ENCODE measurements at places on chromosomes 6 and 20.

- no peak for DNase-seq
Measured at GRCh38 chr6:167660944-167661551, 165.7 kb upstream of the AFDN start.

- no peak for DNase-seq
Measured at GRCh38 chr6:36368921-36369865, 18.3 kb downstream of the ETV7 start.

DNA sequence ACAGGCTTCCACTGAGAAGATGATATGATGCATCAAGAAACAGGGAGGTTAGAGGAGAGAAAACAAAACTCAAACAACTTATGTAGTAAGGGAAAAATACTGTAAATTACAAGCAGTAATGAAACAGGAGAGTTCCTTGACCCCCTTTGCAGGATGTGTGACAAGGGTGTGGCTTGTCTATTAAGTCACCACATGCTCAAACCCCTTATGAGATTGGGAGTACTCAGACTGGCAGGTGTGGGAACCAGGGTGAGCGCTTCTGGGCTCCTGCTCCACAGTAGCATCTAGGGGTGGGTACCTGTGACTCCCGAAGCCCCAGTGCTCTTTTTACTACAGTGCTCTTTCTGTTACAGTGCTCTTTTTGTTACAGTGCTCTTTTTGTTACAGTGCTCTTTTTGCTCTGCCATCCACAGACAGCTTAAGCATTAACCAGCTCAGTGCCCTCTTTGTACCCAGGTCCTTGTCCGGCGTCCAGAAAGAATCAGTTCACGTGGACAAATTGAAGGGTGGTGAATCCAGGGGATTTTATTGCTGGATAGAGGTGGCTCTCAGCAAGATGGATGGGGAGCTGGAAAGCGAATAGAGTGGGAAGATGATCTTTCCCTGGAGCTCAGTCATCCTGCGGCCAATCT lies 28.7 kb downstream of the OLIG3 start:
- DNase-seq: no peak

DNA sequence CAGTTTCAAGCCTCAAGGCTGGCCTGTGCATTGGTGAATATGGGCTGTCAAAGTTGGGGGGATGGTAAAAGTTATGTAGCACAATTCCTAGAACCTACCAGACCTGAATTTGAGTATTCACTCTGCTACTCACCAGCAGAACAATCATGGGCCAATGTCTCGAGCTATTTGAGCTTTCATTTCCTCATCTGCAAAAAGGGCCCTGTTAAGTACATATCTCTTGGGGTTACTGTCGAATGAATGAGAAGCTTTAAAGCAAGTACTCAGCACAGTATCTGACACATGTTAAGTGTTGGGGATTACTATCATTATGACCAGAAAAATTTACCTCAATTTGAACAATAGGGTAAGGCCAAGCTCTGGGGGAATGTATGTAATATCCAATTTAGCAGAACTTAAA lies 13.5 kb upstream of the ENPP4 start:
- DNase-seq: no peak

- no peak for DNase-seq
Measured at GRCh38 chr6:2674857-2675256, 75.9 kb downstream of the MYLK4 start.

DNA sequence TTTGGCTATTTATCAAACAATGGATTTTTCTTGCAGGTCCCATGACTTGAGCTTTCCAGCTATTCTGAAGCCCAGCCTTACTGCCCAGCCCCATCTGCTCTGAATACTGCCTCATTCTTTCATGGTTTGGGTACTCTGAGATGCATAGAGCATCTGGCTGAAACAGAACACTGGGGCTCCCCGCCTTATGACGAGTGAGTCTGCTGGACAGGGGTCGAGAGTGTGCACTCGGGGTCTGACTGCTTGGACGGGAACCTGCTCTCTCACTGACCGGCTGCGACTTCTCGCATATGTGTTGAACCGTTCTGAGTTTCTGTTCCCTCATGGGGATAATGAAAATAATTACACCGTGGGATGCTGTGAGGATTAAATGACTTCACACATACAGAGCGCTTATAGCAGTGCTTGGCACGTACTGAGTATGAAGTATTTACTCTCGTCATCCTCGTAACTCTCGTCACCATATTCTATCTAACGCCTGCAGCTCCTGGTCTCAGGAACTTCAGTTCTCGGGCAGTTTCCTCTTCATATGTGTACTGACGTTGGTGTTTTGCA lies 59.5 kb upstream of the MPC1 start:
- no peak for DNase-seq

GRCh38 chr6:19102936-19103335 lies 715.8 kb downstream of the RNF144B start:
- DNase-seq: no peak

DNA sequence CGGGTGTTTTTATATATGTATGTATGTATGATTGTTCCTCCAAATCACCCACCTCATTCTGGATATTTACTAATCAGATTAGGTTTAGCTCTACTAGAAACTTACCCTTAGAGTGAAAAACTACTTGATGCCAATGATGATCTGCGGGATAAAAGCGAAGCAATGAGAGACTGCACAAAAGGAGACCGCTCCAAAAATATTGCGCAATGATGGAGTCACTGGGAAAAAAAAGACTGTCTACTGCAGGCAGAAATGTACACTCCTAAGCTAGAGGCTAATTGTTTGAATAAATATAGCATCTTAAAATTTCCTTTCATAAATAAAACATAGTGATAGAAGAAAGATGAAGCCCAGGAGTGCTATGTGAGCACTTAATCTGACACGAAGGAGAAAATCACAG lies 7.3 kb downstream of the RAB32 start:
- no peak for DNase-seq

DNA sequence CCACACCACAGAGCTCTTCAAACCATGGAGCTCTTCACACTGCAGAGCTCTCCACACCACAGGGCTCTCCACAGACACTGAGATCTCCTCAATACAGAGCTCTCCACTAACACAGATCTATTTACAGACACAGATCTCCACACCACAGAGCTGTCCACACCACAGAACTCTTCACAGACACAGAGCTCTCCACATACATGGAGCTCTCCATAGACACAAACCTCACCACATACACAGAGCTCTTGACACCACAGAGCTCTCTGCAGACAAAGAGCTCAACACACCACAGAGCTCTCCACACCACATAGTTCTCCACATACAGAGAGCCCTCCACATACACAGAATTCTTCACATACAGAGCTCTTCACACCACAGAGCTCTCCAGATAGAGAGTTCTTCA lies 53.0 kb downstream of the ERMARD start:
- DNase-seq: no peak
